ENCODE measurements at places on chromosomes 5 and 9.

GRCh38 chr9:93315118-93315517, 131.2 kb downstream of the WNK2 start:
- no peak for DNase-seq

GRCh38 chr5:125277494-125278154, 531.2 kb upstream of the ZNF608 start:
- no peak for DNase-seq

GRCh38 chr5:80152778-80153177, 103.1 kb downstream of the SERINC5 start:
- no peak for DNase-seq

- DNase-seq, result no peak
Observed at GRCh38 chr9:80646211-80646610, 1043.1 kb downstream of the TLE1 start.

GRCh38 chr5:177296581-177296980, 6.9 kb downstream of the RAB24 start:
- no peak for DNase-seq

- DNase-seq, result no peak
Observed at GRCh38 chr5:160347448-160347847, 23.0 kb downstream of the C1QTNF2 start.

DNA sequence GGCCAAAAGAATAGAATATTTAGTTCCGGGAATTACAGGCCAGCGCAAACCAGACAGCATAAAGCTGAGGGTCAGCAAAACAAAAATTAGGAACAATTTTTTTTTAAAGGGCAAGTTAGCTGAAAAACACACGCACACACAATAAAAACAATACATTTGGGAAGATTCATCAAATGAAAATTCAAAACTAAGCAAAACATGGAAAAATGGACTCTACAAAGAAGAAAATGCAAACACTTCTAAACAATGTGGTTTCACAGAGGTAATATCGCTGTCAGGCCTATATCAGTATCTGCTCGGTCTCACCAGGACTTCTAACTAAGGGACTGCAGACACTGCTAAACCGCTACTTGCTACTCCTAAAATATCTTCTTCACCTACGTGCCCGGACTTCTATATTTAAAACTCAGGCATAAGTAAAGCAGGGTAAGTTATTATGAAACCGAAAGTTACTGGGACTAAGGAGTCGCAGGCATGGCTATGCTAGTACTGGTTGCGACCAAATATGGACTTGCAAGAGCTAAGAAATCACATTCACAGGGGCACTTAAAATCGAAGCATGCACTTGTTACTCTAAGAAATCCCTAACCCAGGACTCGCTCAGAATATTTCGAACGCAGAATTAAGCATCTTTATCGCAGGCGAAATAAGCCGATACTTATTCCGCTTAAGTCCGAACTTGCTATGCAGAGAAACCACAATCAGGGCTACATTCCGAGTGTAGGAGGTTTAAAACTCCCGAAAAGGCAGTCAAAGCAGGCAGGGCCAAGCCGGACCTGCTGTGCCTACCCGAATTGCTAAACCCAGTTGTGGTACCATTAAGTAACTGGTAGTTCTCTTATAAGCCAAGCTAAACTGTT, 2.3 kb downstream of the ANXA2R start:
- DNase-seq, result peak; percentile 90

DNA sequence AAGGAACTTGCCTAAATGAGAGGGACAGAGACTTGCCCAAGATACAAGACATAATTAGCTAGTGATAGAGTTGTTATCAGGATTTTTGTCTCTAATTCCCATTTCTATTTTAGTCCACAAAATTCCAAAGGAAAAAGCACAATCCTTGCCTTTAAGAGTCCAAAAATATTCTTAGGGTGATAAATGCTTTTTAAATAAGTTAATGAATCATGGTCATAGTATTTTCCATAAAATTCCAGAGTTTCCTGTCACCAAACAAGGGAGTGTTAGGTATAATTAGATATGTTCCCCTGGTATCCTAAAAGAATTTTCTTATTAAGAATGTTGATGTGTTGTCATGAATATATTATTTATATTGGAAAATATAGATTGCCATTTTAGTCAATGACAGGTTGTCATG, 21.8 kb upstream of the CEP72 start:
- no peak for DNase-seq

GRCh38 chr9:752201-752600, 89.3 kb upstream of the DMRT1 start:
- DNase-seq, result no peak

DNA sequence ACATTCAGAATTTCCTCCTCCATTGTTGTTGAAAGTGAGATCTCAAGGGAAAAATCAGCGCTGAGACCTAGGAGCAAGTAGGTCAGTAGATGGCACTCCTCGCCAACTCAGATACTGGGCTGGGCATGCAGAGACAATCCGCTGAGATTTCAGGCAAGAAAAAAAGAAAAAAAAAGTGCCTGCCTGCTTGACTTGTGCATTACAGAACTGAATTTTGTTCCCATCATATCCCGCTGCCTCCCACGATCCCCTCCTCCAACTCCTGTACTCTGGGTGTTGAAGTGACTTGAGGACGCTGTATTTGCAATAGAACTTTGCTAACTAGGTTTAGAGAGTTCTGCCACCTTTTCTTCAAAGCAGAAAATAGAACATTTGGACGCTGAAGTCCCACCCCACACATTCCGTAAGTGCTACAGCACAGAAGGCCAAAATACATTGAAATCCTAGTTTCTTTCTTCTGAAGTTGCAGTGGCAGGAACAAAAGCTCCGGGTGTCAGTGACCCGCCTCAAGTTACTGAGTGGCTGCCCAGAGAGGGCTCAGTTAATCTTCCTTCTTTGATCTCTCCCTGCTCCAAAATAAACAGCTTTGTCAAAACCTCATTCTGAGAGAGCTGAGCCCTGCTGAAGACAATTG, 265.8 kb downstream of the MLLT3 start:
- DNase-seq, result peak; percentile 56

DNA sequence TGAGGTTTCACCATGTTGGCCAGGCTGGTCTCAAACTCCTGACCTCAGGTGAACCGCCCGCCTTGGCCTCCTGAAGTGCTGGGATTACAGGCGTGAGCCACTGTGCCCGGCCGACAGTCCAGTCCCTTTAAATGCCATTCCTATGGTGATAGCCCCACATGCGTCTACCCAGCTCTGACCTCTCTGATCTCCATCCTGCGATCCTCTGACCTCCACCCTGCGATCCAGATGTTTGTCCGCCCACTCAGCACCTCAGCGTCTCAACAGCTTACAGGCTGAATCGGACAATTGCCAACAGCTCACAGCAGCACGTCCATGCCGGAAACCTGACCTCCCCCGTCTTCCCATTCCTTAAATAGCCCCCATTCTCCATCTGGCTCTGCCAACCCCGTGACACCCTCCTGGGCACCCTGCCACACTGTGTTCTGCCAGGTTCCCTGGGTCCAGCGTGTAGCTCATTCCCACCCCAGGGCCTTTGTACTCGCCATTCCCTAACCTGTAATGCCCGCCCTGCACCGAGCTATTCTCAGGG, 44.0 kb upstream of the RNU6ATAC start:
- DNase-seq, result no peak

DNA sequence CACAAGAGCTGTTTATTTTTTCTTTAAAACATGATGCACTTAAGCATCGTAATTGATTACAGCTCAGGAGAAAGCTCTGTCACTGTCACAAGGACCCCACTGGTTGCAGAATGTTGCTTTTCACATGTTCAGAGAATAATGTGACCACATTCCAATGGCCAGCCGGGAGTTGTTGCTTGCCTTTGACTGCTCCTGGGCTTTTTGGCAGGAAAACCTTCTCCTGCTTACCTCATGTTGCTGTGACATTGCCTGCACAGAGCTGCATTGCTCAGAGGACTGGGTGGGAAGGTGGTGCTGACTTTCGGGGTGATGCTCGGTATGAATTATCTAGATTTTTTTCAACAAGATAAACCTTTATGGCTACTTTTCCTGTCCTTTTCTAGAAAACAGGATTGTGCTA, 88.2 kb downstream of the PALM2AKAP2 start:
- DNase-seq, result no peak

DNA sequence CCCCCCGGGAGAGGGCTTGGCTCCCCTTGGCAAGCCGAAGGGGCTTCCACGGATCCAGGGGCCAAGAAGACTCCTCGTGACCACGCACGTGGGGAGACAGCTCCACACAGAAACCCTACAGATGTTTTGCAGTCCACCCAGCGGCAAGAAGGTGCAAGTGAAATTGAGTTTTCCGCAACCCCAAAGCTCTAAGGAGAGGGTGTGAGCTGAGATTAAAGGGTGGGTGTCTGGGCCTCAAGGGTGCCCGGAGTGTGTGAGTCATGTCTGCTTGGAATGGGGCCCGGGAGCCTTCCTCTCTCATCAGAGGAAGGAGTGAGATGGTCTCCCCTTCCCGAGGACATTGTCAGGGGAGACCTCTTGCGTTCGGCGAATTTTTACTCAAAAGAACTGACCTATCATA, 79.1 kb downstream of the OLFM1 start:
- no peak for DNase-seq

DNA sequence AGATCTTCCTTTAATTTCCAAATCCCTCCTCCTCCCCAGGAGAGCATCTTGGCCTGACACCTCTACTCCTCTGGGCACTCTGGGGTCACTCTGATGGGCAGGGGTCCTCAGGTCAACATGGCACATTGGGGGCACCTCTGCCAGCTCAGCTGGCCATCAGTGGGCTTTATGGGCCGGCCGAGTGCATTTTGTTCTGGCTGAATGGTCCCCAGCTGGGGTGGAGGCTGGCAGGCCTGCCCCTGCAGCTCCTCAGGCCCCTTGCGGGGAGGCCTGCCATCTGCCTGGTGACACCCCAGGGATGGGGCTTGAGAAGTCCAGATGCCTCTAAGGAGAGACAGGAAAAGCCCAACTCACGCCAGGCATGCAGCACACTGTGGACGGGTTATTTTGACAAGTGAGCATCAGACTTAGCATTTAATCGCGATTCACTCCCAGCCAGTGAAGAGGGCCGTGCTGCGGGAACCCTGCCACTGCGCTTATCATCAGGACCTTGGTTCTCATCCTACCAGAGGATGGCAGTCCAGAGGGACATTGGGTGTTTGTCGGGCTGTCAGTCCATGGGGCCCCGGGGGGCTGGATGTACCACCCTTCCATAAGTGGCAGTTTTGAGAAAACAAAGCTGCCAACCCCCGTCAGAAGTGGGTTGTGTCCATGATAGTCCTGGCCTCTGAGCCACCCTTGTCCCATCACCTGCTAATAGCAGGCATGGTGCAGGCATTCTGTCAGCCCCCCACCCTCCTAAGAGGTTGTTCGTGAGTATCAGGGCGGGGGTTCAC, 21.7 kb downstream of the PHF2 start:
- no peak for DNase-seq

GRCh38 chr9:80020530-80020929, 448.8 kb downstream of the TLE4 start:
- no peak for DNase-seq

GRCh38 chr9:36905101-36906066, 128.7 kb downstream of the PAX5 start:
- DNase-seq, result no peak

- no peak for DNase-seq
Observed at GRCh38 chr5:106374956-106375355, 1295.8 kb downstream of the EFNA5 start.

DNA sequence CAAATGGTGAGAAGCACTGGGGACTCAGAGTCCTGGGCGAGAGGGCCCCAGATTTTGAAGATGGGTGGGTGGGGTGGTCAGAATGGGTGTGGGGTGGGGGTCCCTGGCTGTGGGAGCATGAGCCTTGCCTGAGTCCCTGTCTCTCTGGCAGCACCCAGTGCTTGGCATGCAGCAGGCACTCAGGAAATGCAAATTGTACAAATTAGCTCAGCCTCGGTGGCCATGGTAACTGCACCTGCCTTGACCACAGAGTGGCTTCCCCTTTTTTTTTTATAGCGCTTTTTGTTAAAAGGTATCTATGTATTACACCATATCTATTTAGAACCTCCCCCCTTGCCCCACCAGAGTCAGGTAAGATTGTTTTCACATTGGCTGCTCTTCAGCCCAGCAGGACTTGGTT, 19.2 kb upstream of the PITX1 start:
- DNase-seq, result peak; percentile 68

DNA sequence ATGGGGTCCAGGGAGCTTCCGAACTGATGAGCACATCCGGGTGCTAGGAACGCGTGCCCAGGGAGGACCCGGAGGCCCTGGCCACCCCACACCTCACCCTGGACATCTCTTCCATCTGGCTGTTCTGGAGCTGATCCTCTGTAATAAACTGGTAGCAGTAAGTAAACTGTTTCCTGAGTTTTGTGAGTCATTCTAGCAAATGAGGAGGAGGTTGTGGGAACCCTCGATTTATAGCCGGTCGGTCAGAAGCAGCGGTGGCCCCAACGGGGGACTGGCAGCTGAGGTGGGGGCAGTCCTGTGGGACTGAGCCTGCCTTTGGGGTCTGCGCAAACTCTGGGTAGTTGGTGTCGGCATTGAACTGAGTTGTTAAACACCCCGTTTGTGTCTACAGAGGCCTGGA, 15.4 kb upstream of the UBAC1 start:
- DNase-seq, result no peak

GRCh38 chr5:170632985-170633234, 129.1 kb downstream of the KCNIP1 start:
- no peak for DNase-seq

DNA sequence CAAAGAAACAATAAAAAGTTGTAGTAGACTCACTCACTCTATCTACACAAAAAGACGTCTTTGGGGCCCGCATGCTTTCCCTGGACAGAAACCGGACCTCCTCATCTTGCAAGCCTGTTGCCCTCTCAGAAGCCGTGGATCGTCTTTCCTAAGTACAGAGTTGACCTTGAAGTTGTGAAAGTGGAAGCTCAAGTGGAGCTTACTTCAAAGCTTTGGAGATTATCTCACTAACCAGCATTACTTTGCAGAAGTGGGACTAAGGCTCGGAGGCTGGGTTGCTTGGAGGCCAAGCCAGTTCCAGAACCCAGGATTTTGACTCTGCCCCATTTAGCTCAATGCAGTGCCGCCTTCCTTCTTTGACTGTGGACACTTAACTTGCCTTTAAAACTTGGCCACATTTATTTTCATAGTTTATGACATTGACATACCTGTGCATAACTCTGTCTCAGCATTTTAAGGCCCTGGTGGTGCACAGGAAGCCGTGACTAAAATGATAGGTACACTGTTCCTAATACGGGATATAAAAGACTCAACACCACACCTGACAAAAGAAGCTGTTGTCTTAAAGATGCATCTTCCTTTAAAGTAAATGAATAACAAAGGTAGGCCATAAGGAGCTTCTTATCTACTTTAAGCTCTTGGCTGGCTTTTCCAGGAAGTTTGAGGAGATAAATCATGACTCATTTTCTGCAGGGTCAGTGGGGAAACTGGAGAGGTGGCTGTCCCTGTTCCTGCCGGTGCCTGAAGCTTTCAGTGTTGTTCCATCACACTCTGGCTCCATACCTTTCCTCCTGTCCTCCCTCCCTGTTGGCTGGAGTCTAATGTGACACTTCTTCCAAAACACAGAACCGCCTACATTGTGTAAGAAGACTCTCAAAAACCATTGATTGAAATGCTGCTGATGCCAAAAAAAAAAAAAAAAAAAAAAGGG, 10.7 kb downstream of the SLC25A25 start:
- DNase-seq, result peak; percentile 94

GRCh38 chr5:104909803-104910202, 1347.2 kb upstream of the NUDT12 start:
- no peak for DNase-seq

- DNase-seq, result peak; percentile 60
Observed at GRCh38 chr5:95238560-95239325, 46.2 kb downstream of the MCTP1 start.
